ENCODE measurements at places on chromosomes 1 and 21.

DNA sequence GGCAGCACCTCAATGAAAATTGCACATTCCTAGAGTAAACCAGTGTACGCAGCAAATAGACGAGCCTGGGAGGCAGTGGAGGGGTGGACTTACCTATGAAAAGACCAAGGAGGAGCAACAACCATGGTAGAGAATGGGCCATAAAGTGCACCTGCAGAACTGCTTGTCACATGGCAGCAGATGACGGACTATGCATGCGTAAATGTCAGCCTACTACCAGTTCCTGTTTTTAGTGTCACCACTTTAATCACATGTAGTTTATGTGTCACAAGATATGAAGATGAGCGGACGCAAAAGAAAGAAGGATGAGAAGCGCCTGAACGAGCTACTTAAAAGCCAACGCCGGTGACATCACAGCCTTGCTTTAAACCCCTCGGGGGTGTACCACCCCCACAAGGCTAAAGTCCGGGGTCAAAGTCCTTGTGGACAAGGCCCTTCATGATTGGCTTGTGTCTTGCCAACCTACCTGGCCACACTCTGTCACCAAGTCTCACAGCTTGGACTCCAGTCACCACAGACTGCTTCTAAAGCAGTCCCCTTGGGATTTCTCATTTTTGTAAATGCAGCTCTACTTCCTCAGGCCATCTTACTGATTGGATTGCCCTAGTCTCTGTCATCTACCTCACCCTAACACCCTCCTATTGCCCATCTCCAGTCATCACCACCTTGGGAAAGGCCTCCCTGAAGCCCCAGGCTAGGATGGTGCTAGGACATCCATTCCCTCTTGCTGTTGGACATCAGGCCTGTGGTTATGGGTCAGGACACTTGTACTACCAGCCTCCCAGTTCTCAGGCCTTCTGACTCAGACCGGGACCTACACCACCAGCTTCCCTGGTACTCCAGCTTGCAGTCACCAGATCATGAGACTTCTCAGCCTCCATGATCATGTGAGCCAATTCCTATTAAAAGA, 6.0 kb upstream of the LY9 start:
- DNase-seq = no peak

DNA sequence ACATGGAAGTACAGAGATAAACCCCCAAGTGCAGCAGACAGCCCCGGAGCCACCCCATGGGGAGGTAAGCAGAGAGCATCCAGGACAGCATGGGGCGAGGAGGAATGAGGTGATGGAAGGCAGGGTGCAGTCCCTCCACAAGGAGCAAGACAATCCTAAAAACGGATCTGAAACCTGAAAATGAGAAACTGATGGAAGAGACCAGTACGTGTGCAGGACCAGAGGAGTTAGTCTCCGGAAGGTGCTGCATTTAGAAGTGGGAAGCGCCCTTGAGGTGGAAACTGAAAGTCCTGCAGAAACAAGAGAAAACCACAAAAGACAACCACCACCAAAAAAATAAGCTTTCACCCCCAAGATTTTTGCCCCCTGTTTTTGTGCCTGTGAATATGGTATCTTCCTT, 17.4 kb upstream of the DDOST start:
- no peak for DNase-seq

DNA sequence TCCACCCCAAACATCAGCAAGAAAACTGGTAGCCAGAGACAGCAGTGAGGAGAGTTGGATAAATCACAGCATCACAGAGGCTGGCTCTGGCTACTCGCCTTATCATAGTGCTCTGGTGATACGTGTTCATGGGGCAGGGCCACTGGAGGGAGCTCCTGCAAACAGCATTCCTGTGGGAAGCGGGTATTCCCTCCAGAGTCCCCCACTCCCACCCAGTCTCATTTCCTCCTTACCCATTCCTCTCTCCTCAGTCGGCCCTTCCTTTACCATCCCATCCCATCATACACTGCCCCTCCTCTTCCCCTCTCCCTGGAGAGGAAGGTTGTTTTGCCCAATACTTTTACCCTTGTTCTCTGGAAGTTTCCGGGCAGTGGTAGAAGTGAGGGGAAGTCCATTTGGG, 7.1 kb downstream of the NHLH2 start:
- no peak for DNase-seq

DNA sequence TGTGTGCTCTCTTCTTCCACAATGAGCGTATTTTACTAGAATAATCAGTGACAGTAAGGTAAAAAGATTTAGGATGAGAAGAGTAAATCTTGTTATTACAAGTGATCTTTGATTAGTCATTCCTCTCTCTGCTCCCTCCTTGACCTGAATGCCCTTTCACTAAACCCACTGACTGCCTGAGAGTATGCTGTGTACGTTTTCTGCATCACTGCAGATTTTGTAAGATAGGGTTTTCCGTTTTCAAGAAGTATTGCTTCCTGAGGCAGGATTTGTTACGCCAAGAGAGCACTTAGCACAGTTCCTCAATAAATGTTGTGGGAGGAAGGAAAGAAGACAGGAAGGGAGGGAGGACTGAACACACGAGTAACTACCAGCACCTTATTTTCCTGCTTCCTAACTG, 7.7 kb upstream of the LAMB3 start:
- DNase-seq = no peak

DNA sequence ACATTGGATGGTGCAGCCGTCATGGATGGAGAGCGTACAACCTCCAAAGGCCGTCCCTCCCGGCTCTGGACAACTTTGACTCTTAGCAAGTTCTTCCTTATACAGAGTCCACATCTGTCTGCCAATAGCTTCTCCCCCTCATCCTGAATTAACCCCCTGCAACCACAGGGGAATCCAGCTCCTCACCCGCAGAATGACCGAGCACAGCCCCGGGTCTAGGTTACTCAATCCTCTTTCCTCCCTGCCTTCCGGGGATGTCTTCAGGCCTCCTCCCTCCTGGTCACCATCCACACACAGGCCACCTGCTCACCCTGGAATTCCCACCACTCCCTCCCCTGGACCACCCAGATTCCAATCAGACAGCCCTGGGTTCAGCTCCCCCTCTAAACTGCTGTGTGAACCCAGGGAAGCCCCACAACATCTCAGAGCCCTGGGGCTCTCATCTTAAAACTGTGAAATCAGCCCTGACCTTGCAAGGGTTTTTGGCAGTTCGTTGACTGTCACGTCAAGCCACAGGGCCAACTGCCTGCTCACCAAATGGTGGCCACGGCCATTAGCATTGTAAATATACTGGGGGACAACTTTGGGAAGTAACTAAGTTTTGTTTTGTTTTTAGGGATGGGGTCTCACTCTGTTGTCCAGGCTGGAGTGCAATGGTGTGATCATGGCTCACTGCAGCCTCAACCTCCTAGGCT, 54.2 kb downstream of the HSPG2 start:
- no peak for DNase-seq

DNA sequence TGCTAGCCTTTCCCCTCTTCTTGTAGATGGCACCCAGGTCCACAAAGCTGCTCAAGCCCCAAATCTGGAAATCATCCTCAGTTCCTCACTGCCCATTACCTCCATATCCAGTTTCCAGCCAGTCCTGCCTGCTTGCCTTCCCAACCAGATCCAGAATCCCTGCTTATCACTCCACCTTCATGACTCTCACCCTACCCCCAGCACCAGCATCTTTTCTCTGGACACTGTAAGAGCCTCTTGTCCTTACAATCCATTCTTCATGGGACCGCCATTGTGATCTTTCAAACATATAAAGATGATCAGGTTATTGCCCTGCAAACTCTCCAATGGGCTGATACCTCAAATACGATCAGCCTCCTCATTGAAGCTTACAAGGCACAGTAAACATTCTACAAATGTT, 23.5 kb upstream of the NPL start:
- no peak for DNase-seq

DNA sequence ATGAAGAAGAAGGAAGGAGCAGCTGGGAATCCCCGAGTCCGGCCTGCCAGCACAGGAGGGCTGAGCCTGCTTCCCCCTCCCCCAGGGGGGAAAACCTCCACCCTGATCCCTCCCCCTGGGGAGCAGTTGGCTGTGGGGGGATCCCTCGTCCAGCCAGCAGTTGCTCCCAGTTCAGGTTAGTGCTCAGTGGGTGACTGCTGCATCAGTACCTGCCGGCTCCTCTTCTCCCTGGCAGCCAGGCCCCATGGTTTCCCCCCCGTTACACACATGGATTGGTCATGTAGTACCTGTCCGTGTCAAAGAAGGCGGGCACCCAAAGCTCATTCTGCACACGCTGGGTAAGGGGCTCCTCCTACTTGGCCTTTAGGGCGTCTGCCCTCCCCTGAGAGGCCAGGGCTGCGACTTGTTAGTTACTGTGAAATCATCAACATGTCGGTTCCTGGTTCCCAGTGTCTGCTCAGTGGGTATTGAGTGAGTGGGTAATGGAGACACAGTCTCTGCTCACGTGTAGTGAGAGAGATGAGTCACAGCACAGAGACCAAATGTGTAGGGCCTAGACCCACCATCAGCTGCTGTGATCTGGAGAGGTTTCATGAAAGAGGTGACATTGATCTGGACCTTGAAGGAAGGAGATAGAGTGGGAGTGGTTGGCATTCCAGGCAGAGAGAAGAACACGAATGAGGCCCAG, 11.5 kb downstream of the NECAP2 start:
- no peak for DNase-seq

- no peak for DNase-seq
Observed at GRCh38 chr1:60890664-60891063, 191.7 kb upstream of the NFIA start.

DNA sequence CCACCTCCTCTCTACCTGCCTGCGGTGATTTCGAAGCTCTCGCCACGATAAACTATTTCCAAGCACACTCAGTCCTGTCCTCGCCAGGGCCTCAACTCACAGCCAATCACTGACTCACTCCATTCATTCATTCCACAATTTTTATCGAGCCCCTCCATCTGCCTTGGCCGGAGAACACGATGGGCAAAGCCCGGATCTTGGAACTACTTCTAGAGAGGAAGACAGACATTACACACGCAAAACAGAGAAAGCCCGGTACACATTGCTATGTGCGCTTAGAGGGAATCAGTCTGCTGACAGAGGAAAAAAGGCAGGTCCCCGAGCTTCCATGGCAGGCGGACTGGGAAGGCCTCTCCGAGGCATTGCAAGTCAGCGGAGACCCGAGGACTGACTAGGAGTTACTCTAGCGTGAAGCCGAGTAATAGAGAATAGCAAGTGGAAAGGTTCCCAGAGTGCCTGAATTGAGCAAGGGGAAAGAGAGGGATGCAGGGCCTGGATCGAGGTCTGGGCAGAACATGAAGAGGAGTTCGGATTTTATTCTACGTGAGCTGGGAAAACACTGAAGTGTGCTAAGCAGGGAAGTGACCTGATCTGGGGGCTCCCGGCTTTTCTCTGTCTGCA, 54.2 kb upstream of the DNAJC6 start:
- DNase-seq = no peak

DNA sequence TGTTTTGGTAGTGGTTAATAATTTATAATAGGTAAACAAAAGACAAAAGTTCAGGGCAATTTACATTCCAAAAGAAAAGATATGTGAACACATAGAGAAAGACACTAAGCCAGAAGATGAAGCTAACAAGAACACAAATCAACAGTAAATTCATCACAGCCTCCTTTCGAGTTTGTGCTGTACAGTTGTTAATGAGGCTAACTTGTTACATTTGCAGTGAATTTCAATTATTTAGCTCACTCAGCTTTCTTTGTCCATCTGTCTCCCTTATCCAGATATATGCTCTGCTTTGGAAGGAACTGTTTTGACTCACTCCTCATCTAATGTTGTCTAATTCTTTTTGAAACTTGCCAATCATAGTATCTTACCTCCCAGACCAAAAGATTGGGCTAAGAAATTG, 423.3 kb upstream of the OLFM3 start:
- no peak for DNase-seq

DNA sequence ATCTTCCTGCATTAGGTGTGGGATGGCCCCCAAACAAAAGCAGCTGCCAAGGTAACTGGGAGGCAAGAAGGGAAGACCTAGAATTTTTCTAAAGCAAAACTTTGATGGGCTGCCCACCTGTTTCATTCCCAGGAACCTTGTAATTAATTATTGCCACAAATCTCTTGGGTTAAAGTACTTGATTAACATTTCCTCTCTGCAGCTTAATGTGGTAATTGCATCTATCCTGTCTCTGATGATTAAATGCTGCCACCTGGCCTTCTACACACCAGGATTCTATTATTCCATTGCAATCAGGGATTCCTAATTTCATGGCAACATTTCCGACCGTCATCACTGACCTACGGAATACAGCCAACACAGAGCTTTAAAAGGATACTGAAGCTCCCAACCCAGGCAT, 68.3 kb upstream of the RC3H1 start:
- DNase-seq = no peak

GRCh38 chr1:62720946-62721554, 32.9 kb upstream of the DOCK7 start:
- DNase-seq = no peak

DNA sequence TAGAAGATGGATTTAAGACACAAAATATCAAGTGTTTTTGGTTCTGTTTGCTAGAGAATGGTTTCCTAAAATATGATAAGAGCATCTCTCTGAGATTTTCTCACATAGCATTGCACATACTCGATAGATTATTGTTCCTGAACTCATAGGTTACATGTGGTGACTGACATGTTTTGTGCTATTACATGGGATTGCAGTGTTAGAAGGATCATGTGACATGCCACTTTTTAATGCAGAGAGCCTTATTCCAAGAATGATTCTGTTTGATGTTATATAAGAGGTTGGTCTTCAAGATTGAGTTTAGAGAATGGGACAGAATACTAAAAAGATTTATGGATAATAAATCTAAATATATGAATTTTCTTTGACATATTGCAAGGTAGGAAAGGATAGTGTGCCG, 34.4 kb upstream of the SPAG17 start:
- no peak for DNase-seq

- DNase-seq = no peak
Observed at GRCh38 chr1:211985556-211986264, 49.6 kb downstream of the INTS7 start.

DNA sequence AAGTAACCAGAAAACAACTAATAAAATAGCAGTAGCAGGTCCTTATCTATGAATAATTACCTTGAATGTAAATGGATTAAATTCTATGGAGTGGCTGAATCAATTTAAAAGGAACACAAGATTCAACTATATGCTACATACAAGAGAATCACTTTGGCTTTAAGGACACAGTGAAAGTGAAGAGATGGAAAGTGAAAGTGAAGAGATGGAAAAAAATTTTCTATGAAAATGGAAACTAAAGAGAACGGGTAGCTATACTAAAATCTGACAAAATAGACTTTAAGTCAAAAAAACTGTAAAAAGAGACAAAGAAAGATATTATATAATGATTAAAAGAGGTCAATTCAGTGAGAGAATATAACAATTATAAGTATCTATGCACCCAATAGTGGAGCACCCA, 54.7 kb downstream of the C1orf185 start:
- DNase-seq = no peak

DNA sequence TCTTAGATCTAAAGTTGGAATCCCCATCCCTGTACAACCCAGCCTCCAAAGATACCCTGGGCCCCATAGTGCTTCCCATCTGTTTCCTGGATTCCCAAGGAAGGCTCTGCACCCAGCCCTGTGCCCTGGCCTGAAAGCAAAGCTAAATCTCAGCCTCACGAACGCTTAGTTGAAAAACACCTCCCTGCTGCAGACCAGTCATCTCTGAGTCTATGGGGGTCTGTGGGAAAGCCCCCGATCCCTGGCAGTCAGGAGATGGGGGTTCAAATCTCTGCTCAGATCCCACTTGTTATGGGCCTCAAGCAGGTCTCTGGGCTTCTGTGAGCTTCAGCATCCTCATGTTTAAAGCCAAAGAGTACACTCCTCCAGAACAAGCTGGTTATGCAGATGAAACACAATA, 210.5 kb upstream of the GRIK3 start:
- DNase-seq = no peak

GRCh38 chr1:101739826-101740330, 256.8 kb downstream of the OLFM3 start:
- no peak for DNase-seq
